Cardiac fibroblast (primary cell): ENCODE measurements at places on chromosomes 6 and 20.
A peak's percentile ranks its signal among the peaks of the same experiment; 100 is the strongest.

GRCh38 chr6:19983374-19983773 is 146.2 kb downstream of the ID4 start:
- DNase-seq, result no peak

DNA sequence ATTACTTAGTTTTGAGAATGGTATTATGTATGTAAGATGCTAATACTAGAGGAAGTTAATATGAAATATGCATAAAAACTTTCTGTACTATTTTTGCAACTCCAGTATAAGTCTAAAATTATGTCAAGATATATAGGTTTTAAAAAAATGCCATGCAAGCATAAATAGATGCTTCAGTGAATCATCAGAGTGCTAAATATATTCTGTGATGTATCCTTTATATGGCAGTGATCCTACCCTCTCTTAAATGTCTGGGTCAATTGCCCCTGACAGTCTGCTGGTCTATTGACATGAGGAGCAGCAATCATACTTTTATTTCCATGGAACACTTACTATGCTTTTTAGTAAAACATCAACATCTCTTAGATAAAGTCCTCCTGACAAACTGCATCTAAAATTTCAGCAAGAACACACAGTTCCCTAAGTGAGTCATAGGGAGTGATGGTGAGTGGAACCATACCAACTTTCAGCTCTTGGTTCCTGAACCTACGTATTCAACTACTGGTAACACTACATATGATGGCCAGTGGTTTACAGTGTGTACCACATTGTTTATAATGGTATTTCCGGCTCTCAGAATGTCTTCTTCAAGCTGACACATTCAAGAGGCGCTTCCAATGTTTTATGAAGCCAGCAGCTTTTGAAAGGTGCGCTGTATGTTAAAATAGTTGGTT is 928.7 kb upstream of the GJE1 start:
- DNase-seq, result peak; percentile 68

GRCh38 chr6:62474793-62475192 is 188.8 kb upstream of the KHDRBS2 start:
- no peak for DNase-seq

GRCh38 chr6:111912904-111913303 is 39.7 kb upstream of the FYN start:
- no peak for DNase-seq

GRCh38 chr6:112576423-112576822 is 229.3 kb downstream of the RFPL4B start:
- no peak for DNase-seq

DNA sequence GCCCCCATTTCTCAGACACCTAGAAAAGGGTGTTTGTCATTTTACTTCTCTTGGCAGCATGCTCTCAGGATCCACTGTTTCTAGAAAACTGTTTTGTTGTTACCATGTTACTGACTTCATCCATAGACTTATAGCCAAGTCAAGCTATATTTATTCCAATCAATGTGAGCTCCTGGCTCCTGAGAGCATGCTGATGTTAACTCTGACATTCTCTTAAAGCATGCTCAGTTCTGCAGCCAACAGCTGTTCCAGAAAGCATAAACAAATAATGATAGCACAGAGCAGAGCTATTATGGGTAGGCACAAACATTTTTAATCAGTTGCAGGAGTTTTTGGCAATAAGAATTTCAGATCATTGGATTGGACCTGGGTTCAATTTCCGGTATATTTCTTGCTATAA is 92.4 kb upstream of the CEP85L start:
- DNase-seq, result no peak

DNA sequence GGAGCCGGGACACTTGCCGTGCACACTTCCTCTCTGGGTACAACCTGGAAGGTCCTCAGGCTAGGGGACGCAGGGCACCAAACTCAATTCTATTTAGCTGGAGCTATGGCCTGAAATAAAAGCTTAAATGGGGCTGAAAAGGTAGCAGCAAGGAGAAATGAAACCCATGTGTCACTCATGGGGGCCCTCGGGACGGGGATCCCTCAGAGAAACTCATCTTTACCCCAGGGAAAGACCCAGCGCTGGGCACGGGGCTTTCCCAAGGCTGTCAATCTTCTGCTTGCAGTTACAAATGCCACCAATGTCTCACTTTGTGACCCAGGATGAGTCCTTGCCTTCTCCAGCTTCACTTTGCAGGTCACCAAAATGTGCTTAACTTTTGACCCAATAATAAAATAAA is 16.5 kb downstream of the SNAI1 start:
- DNase-seq, result no peak

GRCh38 chr6:67345946-67346345 is 1289.1 kb upstream of the ADGRB3 start:
- no peak for DNase-seq
